Right ventricle myocardium inferior (tissue), 1 donor: ENCODE measurements at places on chromosomes 3 and 15.

DNA sequence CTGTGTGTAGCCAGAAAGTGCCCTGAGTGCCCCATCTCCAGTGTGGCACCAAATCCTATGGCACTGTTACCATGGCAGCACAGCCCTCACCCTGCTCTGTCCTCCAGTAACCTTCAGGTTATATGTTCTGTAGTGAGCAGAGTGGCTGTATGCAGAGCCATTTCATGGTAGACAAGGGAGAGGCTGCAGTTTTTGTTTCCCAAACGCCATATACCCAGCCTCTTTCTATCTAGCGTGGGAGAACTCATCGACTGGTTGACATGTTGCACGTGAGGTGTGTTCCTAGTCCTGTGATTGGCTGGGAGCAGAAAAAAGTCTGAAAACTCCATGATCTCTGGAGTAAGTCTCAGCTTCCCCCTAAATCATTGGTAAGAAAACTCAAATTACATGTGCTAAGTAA is 2.0 kb downstream of the SIDT1 start:
- no peak for DNase-seq

- DNase-seq: no peak
Observed at GRCh38 chr3:156260331-156260730, 140.0 kb downstream of the KCNAB1 start.

- DNase-seq: no peak
Observed at GRCh38 chr3:54668236-54668635, 259.6 kb downstream of the LRTM1 start.

DNA sequence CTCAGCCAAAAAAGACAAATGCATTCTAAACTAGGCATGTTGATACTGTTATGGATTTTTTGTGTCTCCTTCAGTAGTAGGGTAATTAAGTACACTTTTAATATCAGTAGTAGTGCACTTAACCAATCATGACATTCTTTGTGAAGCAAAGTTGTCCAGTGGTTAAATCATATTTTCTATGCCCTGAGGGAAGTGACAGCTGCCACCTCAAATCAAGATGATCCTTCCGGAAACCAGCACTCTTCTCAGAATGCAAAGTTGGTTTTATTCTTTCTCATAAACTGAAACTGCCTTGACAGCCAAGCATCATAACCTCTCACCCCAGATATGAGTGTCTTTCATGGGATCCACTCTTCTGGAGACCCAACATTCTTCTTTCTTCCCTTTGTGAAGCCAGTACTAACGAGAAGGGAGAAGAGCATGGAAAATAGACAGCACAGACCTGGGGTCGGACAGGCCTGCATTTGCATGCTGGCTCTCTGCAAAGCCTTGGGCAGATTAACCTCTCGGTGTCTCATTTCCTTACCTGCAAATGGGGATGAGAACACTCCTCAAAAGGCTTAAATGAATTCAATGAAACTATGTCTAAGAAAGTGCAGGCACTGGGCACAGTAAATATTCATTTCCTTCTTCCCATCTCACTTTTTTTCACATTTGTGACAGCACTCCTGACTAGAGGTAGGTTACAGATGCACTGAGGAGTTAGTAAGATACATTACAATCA is 13.2 kb downstream of the AAGAB start:
- DNase-seq: no peak

- DNase-seq: no peak
Observed at GRCh38 chr3:77456906-77457305, 417.0 kb downstream of the ROBO2 start.
